ENCODE measurements at places on chromosomes 12 and 14. TPM values are rescaled to one million over a fixed set of nuclear protein-coding genes. Genes with fewer than 3 reads are reported as not detected.

Gene TCL1B
- not detected for total RNA-seq

Gene ALKBH2
- 5.4 TPM for total RNA-seq

Gene HOXC12
- total RNA-seq: not detected

Gene TAS2R14
- 1.6 TPM for total RNA-seq

Gene PAH
- not detected for total RNA-seq
